Mesothelial cell of epicardium (in vitro differentiated cells): ENCODE measurements at places on chromosomes 12 and 14.
A peak's percentile ranks its signal among the peaks of the same experiment; 100 is the strongest.

DNA sequence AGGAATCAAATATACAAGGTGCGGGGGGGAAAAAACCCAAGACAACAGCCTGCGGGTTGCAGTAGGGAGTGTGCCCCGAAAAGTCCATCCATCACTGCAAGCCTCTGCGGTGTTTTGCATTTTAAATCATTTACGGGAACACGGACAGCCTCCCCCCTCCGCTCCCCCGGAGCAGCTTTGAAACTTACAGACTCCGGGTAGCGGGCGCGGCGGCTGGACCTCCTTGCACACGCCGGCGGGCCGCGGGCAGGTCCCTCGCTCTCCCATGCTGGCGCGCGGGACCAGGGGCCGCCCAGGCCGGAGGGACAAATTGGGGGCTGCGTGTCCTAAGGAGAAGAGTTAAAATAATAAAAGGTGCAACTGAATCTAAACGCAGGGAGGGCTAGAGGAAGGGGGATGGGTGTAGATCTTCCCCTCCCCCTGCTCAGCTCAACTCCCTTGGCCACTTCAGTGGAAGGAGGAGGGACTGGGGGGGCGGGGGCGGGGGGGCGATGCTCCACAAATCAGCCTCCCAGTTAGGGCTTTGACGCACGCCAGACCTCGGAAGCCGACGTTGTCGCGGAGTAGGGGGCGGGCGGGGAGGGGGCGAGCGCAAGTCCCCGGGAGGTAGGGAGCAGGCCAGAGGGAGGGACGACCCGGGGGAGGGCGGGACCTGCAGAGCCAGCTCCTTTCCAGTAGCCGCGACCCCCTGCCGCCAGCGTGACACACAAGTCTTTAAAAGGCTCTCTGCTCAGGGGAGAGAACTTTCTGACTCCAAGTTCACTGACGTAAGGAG, at the start of gene KCNJ8:
Gene KCNJ8, minus strand, starts transcription at position 349 of the 775 bp plus-strand sequence. CDS start 1,090 bp downstream, outside the sequence.
- peak; percentile 23 for DNase-seq

- DNase-seq: no peak
Measured at GRCh38 chr14:70662080-70662479, 20.4 kb downstream of the TTC9 start.

DNA sequence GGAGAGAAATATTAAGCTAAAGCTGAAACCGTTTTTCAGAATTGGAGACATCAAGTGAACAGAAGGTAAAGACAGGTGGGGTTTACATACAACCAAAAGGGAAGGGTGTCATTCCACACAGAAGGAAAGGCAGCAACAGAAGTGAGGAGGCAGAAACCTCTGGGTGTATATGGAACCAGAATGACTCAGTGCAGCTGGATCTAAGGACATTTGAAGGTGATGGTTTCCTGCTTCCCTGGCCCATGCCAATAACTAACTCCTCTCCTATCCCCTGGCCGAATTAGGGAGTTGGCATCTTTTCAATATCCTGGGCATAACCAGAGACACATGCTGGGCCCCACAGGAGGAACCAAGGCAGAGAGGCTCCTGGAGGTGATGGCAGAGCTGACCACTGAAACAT, 8.4 kb downstream of the NCKAP5L start:
- DNase-seq: no peak

- no peak for DNase-seq
Measured at GRCh38 chr14:94535506-94535905, 25.7 kb upstream of the SERPINA4 start.

- DNase-seq: no peak
Measured at GRCh38 chr12:49288412-49288853, 6.5 kb upstream of the PRPH start.

- DNase-seq: no peak
Measured at GRCh38 chr14:54206516-54206915, 190.3 kb upstream of the CDKN3 start.

- DNase-seq: no peak
Measured at GRCh38 chr12:99960311-99960710, 24.4 kb downstream of the ANKS1B start.

- DNase-seq: no peak
Measured at GRCh38 chr12:19967431-19967830, 400.9 kb upstream of the PDE3A start.

DNA sequence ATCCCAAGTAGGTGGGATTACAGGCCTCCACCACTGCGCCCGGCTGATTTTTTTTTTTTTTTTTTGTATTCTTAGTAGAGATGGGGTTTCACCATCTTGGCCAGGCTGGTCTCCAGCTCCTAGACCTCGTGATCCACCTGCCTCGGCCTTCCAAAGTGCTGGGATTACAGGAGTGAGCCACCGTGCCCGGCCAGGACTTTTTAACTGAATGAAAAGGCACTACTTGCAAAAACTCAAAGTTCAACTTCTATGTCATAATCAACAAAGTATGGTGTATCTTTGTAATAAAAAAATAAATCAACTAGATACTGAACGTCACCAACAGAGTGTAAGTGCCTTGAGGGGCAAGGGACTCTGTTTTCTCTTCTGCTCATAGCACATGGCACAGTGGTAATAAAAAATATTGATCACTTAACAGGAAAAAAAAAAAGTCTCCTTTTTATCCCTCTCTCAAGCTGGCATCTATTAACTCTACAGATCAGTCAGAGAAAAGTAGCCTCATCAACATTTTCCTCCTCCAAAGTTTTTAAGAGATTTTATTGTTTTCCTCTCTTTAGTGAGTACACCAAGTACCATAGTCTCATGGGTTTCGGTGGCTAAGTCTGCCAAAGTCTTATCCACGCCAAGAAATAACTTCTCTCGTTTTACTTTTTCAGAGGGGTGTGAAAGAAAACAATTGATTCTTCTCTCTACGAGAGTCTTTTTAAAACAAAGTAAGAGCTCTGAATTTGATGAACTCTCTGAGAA, 10.6 kb upstream of the FOXN3 start:
- DNase-seq: no peak

DNA sequence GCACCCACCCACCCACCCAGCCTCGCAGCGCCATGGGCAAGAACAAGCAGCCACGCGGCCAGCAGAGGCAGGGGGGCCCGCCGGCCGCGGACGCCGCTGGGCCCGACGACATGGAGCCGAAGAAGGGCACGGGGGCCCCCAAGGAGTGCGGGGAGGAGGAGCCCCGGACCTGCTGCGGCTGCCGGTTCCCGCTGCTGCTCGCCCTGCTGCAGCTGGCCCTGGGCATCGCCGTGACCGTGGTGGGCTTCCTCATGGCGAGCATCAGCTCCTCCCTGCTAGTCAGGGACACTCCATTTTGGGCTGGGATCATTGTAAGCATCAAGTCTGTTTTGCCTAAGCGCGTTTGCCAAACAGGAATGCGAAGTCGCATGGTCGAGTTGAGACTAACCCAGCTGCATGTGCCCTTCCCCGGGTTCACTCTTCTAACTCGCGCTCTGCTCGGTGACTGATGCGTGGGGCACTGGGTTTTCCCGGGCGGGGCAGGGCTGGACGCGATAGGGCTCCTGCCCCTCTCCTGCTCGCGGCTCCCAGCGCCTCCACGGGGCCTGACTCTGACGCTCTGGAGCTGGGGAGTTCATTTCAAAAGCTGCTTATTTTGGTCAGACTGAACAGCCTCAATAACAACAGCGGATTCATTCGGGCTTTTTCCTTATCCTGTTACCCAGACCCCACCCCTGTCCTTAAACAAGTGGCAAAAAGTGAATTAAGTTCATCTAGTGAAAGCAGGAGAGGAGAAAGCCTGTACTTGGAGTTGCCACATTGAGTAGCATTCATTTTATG, 458 bp downstream of the SSPN start:
- DNase-seq: no peak

GRCh38 chr14:99537399-99537798, 56.2 kb downstream of the CCNK start:
- DNase-seq: peak; percentile 59

- DNase-seq: no peak
Measured at GRCh38 chr14:23566778-23567185, 809 bp downstream of the AP1G2 start.

GRCh38 chr12:100265732-100266584, 921 bp downstream of the DEPDC4 start:
- DNase-seq: no peak

- no peak for DNase-seq
Measured at GRCh38 chr12:15688838-15689625, 100.2 kb downstream of the EPS8 start.

DNA sequence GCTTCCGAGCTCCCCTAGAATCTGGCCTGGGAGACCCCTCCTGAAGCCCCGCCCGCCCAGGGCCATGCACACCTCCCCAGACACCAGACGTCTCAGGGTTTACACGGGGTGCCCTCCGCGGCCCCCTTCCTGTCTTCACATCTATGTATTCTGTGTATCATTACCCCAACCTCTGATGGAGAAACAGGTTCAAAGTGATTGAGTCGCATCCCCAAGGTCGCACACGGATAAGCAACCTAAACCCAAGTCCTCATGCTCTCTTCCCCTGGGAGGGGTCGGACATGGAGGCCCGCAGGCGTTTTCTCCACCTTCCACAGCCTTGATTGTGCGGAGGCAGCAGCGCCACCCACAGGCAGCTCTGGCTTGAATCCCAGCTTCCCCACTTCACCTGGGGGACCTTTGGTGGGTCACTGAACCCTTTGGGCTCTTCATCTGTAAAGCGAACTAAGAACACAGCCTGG, 237.3 kb downstream of the BCL11B start:
- DNase-seq: no peak

- no peak for DNase-seq
Measured at GRCh38 chr12:2826721-2827515, 7.9 kb downstream of the NRIP2 start.

- no peak for DNase-seq
Measured at GRCh38 chr12:11174022-11174421, 3.0 kb downstream of the SMIM10L1 start.

DNA sequence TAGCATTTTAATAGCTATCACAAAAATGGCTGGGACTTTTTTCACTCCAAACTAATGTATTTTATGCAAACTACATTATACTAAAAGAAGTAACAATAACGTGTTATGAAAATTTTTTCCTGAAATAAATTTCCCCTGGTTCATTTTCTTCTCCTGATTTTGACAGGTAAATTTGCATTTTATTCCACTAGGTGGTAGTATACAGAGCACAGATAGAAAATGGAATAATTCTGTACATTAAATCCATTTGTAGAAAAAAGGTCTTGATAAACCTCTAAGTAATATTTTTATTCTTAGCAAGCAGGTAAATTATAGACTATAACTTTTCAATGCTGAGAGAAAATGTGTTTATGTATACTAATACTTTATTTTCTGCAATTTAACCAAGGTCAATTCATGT, 96.5 kb downstream of the BCAT1 start:
- DNase-seq: no peak

DNA sequence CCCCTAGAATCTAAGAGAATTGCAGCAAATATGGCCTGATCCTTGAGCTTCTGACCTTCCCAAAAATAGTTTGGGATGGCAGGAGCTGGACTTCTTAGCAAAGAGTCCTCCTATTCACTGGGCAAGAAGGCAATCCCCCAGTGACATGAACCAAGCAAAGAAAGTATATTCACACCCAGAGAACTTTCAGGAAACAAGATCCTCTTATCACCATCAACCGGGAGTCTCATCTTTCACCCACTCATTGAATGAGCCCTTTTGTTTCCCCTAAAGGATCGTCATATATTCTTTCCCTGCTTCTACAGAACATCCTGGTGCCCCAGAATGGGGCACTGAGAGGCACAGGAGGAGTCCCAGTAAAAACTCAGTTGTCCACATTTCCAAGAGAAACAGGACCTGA, 19.7 kb downstream of the SPTB start:
- no peak for DNase-seq

GRCh38 chr12:14782756-14783155, 20.5 kb downstream of the WBP11 start:
- no peak for DNase-seq

DNA sequence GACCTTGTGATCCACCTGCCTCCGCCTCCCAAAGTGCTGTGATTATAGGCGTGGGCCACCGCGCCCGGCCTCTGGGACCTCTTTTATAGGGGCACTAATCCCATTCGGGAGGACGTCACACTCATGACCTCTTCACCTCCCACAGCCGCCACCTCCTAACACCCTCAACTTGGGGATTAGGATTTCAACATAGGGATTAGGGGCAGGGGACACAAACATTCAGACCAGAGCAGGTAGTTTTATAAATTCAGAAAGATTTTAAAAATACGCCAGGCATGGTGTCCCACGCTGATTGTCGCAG, 49.4 kb downstream of the TPCN1 start:
- no peak for DNase-seq

DNA sequence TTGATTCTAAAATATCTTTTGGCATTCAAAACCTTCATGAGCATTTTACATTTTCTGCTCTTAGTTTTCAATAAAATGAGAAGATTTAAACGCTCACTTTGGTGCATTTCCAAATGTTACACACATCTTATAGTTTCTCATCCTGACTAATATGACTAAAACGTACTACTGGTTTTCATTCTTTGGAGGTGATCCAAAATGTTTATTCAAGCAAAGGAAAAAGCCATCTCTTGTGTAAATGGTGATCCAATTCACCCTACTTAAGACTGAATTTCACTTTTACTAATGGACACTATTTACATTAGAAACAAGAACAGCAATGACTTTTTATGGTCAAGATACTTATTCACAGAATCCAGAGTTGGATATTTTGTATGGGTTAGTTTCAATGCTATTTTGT, 86.6 kb downstream of the KITLG start:
- no peak for DNase-seq

GRCh38 chr14:50038398-50039119, 77.8 kb downstream of the VCPKMT start:
- no peak for DNase-seq

DNA sequence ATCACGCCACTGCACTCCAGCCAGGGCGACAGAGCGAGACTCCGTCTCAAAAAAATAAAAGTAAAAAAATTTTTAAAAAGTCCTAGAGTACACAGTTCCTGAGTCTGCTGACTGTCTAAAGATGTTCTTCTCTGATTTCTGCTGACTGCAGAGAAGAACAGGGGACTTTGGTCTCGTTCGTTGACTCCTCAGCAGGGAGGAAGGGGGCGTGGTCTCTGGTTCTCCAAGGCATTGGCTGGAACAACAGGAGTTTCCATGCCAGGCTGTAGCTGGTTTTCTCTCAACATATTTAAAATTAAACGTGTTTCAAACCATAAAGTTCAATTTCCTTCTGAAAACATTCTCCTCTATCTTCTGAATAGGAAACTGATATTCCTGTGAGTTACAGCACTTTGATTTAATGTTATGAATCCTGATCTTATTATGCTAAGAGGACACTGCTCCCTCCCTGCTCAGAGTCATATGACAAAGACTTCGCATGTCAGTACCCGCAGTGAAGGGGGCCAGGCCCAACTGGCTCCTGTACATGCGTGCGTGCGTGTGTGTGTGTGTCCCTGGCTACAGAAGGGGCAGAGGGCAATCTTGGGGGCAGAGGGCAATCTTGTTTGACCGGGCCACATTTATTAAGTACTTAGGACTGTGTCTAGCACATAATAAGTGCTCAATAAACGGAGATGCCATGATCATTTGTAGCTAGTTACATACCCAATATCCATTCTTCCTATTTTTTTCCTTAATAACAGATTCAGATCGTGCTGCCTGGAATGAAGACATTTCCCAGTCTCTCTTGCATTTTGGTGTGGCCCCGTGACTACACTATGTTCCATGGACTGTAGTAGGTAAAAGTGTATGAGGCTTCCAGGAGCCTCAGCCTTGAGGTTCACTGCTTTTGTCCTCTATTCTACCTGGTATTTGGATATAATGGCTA, 16.5 kb upstream of the HNF1A start:
- no peak for DNase-seq

GRCh38 chr14:106883218-106883692, 1356.9 kb downstream of the TMEM121 start:
- no peak for DNase-seq

- DNase-seq: no peak
Measured at GRCh38 chr14:49946320-49947141, 53.6 kb downstream of the ARF6 start.
